ENCODE measurements at places on chromosomes 6 and 20.

DNA sequence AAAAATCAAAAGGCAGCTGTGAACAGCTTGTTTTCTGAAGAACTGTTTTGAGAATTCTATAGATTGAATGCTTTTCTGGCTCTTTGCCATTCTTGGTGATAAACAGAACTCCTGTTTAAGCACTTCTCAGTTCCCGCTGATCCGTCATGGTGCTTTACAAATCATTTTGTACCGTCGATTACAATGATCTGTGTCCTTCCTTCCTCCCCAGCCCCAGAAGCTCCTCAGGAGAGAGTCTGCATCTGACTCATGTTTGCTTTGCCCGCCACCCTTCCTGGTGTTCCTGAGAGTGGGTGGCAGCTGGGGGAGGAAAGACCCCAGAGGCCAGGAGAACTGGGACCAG lies 538.6 kb upstream of the MARCKS start:
- no peak for DNase-seq

DNA sequence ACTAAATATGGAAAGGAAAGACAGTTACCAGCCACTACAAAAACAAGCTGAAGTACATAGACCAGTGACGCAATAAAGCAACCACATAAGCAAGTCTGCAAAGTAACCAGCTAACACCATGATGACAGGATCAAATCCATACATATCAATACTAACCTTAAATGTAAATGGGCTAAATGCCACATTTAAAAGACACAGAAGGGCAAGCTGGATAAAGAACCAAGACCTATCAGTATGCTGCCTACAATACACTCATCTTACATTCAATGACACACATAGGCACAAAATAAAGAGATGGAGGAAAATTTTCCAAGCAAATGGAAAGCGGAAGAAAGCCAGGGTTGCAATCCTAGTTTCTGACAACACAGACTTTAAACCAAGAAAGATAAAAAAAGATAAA lies 24.1 kb downstream of the HLA-C start:
- no peak for DNase-seq

GRCh38 chr20:8019246-8019997 lies at the start of gene TMX4:
TMX4 (minus strand) TSS chr20:8019761; CDS start chr20:8019613, 148 bp downstream.
- DNase-seq, result peak; percentile 81

DNA sequence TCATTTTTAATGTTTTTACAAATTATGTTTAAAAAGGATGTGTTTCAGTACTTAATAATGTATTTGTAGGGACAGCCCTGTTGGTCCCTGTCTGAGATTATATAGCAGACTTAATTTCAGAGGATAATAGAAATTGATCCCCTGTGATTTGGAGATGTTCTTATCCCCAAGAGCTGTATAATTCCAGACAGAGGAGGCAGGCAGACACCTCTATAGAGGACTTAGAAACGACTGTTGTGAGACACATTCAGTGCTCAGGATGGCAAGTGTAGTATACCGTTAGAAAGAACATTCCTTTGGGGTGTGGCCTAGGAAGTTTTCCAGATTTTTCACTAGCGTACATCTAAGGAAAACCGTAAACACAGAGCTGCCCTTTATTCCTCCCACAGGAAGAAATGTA lies 117.8 kb downstream of the MAP3K4 start:
- no peak for DNase-seq

- DNase-seq, result peak; percentile 40
These were observed 38.2 kb downstream of the MICA start for GRCh38 chr6:31441365-31442267.

DNA sequence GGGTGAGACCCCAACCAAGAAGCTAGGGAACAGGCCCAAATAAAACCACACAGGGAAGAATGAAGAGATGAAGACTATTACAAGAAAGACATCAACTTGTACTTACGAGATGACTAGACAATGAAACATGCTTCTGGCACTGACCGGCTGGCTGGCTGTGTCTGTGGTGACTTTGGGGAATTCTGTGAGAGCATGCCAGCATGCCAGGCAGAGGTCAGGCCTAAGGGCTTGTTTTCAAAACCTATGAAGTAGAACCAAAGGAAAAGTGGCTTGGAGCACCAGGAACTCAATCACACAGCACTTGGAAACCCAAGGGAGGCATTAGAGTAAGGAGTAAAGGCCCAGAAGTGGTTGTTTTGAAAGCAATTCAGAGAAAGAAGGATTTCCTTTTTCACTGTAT lies 28.4 kb upstream of the GSTA3 start:
- no peak for DNase-seq

DNA sequence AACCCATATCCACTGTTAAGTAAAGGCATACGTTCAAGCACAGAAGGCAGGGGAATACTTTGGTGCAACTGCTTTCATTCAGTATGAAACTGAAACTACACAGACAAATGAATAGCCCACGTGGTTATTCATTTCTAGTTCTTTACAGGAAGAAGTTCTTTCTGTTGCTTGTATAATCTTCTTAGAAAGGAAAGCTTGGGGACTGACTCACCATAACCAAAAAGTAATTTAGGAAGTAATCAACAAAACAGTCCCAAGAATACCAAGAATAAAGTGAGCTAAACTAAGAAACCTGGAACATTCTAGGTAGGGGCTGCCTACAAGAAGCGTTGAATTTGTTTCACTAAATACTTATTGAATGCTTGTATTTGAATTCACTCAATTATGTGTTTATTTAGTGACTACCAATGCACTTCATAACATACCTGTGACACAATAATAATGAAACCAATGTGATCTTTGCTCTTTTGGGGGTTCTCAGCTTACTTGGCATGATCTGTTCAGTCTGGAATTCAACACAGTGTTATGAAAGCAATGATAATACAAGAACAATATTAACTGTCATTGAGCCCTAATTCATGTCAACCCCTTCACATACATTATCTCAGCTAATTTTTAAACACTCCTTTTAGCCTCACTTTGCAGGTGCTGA lies 25.1 kb upstream of the KIAA0408 start:
- no peak for DNase-seq

- DNase-seq, result no peak
These were observed 65.8 kb downstream of the SLC22A2 start for GRCh38 chr6:160192840-160193239.

GRCh38 chr6:161057103-161058091 lies 65.8 kb downstream of the MAP3K4 start:
- DNase-seq, result no peak

DNA sequence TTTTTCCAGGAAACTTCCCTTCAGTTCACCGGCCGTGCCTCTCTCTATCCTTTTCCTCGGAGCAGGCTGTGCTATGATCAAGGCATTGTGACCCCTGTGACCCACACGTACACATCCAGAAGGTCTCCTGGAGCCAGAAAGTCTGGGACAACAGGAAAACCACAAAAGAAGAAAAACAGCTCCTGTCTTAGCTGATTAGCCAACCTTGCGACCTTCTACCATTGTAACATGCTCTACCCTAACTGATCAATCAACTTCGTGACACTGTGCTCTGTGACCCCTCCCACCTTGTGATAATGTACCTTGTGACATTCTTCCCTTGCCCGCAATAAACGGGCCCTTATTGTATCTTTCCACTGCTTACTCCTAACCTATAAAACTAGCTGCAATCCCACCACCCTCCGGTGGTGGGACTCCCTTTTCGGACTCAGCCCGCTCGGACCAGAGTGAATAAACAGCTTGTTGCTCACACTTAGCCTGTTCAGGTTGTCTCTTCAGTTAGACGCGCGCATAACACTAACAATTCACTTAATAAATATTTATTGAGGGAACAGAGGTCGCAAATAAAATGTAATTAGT lies 24.2 kb downstream of the ZNF311 start:
- DNase-seq, result peak; percentile 59

- no peak for DNase-seq
These were observed 74.5 kb downstream of the MACROD2 start for GRCh38 chr20:14069796-14070195.

- DNase-seq, result no peak
These were observed 520.0 kb upstream of the IRAK1BP1 start for GRCh38 chr6:78347191-78347916.

GRCh38 chr20:25206548-25206947 lies 11.0 kb downstream of the ENTPD6 start:
- DNase-seq, result no peak

DNA sequence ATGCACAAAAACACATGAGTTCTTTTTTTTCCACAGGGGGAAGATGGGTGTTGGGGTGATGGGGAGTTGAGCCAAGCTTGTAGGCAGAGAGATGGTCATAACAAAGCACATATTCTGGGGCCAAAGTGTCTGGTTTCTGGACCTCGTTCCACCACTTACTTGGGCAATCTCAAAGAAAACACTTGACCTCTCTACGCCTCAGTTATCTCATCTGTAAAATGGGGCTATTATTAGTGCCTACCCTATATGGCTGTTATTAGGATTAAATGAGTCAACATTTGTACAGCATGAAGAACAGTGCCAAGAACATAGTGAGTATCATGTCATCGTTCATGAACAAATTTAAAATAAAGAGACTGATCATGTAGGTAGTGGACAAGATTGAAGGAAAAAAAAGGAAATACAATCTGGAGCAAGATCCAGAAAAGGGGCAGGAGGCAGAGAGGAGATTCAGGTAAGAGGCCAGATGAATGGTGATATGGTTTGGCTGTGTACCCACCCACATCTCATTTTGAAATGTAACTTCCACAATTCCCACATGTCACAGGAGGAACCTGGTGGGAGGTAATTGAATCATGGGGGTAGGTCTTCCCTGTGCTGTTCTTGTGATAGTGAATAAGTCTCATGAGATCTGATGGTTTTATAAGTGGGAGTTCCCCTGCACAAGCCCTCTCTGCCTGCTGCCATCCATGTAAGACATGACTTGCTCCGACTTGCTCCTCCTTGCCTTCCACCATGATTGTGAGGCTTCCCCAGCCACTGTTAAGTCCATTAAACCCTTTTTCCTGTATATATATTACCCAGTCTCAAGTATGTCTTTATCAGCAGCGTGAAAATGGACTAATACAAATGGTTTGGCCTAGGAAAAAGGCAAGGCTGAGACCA lies 14.2 kb downstream of the EEF1E1 start:
- DNase-seq, result no peak

DNA sequence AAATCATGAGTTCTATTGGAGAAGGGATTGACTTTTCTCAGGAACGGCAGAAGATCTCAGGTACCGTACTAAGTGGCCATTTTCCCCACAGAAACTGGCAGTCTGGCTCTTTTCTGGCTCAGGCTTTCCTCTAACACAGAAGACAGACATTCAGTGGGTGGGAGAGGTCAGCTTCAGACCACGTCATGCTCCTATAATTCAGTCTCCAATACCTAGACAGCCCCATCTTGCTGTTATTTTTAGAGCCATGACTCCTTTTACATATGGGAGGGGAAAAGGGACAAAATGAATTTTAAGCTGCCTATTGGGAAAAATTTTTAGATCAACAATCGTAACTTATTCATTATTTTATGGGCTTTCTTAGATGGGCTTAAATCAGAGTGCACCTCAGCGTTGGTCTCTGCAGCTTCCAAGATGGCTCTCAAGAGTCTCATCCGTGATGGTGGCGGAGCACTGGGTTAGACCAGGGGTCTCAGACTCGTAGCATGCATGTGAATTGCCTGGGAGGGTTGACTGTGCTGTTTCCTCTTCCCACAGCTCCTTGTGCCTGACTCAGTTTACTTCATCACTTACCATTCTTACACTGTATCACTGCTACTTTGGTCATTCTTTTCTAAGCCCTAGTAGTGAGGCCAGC lies 86.9 kb downstream of the TCP11 start:
- DNase-seq, result no peak

DNA sequence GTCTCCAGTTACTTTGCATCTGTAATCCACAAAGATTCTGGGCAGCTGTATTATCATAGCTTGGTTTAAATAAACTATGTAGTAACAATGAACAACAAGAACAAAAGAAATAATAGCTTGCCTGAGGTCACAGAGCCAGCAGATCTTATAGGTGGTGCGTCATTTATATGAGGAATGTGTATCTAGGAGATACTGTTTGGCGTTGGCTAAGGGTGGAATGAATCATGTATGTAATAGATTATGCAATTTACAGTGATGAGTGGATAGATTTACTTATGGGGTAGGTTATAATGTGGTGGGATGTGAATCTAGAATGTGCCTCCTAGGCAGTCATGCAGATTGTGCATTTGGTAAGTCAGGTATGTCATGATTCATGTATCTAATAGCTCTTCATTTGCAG lies 42.8 kb downstream of the HNF4A start:
- DNase-seq, result no peak

GRCh38 chr6:37776566-37776965 lies 43.0 kb upstream of the ZFAND3 start:
- DNase-seq, result no peak

DNA sequence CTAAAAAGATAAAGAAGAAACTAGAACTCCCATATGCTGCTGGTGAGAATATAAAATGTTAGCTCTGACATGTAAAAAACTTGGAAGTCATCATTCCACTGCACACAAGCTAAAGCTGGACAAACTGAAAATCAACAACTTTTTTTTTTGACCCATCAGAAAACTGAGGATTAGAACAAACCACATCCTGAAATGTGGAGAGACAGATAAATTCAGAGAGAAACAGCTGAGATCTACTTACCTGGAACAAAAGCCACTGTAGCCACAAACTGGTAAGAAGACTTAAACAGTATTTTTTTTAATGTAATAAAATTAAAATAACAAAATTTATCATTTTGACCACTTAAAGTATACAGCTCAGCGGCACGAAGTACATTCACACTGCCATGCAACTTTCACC lies 408.5 kb upstream of the RGS17 start:
- no peak for DNase-seq

- DNase-seq, result no peak
These were observed 46.3 kb upstream of the SCML4 start for GRCh38 chr6:107870381-107870780.

DNA sequence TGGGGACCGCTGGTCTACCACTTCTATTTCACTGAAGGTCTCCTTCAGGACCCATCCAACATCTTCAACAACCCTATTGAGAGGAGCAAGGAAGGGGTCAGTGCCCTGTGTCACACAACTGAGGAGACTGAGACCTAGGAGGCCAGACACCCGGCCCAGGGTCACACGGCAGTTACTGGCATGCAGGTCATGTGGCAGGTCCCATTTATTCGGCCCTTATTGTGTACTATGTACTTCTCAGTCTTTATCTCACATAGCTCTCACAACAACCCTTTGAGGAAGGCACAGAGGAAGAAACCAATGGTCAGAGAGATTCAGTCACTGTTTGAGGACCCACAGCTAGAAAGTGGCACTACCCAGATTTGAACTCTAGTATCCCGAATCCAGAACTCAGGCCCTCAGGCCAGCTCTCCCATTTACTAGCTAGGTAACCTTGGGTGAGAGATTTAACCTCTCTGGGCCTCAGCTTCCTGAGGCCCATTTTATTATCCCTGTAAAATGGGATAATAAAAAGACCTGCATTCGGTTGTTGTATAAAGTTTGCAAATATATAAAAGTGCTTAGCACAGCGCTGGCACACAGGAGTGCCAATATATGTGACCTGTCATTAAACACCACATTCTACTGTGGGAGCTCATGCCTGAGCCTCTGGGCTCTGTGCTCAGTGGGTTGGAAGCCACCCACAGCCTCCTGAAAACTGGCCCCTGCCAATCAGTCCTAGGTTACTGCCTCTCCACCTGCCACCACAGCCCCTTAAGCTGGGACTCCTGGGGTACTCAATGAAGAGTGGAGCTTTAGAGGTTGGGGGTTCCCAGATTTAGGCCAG lies 15.8 kb downstream of the TFEB start:
- no peak for DNase-seq

GRCh38 chr6:1702580-1703051 lies 92.9 kb downstream of the FOXC1 start:
- no peak for DNase-seq

GRCh38 chr6:123064038-123064437 lies 68.0 kb downstream of the CLVS2 start:
- no peak for DNase-seq
